Sigmoid colon (tissue), 7 donors: ENCODE measurements at places on chromosomes 7 and 10. TPM values are rescaled to one million over a fixed set of nuclear protein-coding genes. Genes with fewer than 3 reads are reported as not detected.

DNA sequence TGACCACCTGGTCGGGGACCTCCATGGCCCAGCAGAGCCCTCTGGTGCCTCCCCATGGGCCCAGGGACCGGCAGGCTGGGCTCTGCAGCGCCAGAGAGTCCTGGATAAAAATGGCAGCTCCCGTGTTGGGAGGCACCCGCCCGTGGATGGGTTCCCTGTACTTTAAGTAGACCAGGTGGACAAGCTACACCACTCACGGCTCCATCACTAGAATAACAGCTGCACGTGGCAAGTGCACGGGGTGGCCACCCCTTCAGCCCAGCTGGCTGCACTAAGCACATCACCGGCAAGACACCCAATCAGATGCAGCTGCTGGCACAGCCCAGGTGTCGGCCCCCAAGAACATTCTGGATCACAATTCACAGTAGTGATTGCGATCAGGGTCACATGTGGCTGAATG lies 69.8 kb downstream of the DIP2C start:
- no peaks in the 10 kb centered on the region for H3K27me3 ChIP-seq
- H3K4me1 ChIP-seq: no peaks in the 10 kb centered on the region
- no peak overlapping the region for H3K4me3 ChIP-seq
- H3K27ac ChIP-seq: peak overlapping the region; percentile 88
- DNase-seq: no peak
- no peaks in the 10 kb centered on the region for H3K36me3 ChIP-seq

Gene CABCOCO1
- total RNA-seq: 1.7 TPM

- H3K27me3 ChIP-seq: peaks cover 49% of the 10 kb centered on the region
- no peak overlapping the region for H3K4me3 ChIP-seq
- peaks cover 31% of the 10 kb centered on the region for H3K4me1 ChIP-seq
- no peak overlapping the region for H3K27ac ChIP-seq
- H3K36me3 ChIP-seq: no peaks in the 10 kb centered on the region
- DNase-seq: peak; percentile 40
Observed at GRCh38 chr7:128912281-128912680, 1.8 kb upstream of the KCP start.

DNA sequence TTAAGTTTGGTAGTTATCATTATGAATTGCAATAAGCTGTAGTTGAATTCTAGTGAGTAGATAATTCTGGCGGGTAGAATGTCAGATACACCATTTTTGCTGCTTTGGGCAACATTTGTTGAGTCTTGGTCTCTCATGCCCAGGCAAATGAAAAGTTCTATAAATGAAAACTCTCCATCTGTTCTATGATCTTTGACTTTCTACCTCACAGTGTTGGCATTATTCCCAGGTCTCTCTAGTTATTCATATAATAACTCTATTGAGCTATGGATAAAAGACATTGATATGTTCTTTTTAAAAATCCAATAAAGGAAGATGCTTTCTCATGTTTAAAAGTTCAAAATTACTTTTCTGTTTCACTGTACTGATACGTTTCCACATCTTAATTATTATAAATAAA lies 415.3 kb upstream of the SEMA3D start:
- H3K4me1 ChIP-seq: no peaks in the 10 kb centered on the region
- no peaks in the 10 kb centered on the region for H3K36me3 ChIP-seq
- no peaks in the 10 kb centered on the region for H3K27me3 ChIP-seq
- no peak overlapping the region for H3K4me3 ChIP-seq

Gene PSD
- total RNA-seq: 449 TPM

- no peak overlapping the region for H3K27ac ChIP-seq
- no peak for DNase-seq
- H3K4me3 ChIP-seq: no peak overlapping the region
- no peaks in the 10 kb centered on the region for H3K27me3 ChIP-seq
- no peaks in the 10 kb centered on the region for H3K36me3 ChIP-seq
Observed at GRCh38 chr7:7438851-7439250, 96.8 kb downstream of the COL28A1 start.

DNA sequence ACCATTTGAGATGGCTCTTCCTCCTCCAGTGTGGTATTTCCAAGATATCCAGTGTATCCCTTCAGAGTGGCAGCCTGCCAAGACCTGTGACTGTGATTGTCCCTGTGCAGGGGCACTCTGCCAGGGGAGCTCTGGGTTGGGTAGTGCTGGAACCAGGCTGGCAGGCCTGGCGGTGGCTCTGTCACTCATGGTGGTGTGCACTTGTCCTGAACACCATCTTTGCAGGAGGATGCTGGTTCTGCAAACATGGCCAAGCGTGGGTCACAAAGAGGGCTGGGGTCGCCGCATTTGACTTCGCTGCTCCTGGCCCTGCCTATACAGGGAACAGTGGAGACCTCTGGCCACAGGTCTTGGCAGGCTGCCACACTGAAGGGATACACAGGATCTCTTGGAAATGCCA lies 205.2 kb downstream of the PRPF18 start:
- DNase-seq: no peak
- no peaks in the 10 kb centered on the region for H3K36me3 ChIP-seq
- peaks cover 25% of the 10 kb centered on the region for H3K4me1 ChIP-seq
- H3K27me3 ChIP-seq: no peaks in the 10 kb centered on the region
- H3K4me3 ChIP-seq: no peak overlapping the region

Gene ATOH7
- 0.71 TPM for total RNA-seq

- H3K36me3 ChIP-seq: no peaks in the 10 kb centered on the region
- no peaks in the 10 kb centered on the region for H3K27me3 ChIP-seq
- DNase-seq: no peak
Observed at GRCh38 chr7:50227726-50228125, 76.8 kb upstream of the IKZF1 start.

Gene PPP1R3C
- total RNA-seq: 34.9 TPM

Gene IKZF1
- total RNA-seq: 5.5 TPM

Gene SAMD9
- total RNA-seq: 7.5 TPM

Gene AGR2
- total RNA-seq: not detected

DNA sequence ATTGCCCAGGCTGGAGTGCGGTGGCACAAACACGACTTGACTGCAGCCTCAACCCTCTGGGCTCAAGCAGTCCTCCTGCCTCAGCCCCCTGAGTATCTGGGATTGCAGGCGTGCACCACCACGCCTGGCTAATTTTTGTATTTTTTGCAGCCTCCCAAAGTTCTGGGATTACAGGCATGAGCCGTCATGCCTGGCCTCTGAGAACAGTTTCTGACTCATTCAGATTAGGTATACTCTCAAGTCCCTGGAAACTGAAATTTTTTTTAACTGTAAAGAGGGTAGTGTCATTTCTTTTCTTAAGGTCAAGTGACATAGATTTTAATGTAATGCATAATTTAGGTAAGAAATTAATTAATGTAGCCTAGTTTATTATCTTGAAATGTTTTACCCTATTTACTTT lies 104.7 kb downstream of the SEPTIN7 start:
- DNase-seq: no peak
- H3K27me3 ChIP-seq: no peaks in the 10 kb centered on the region
- H3K4me3 ChIP-seq: no peak overlapping the region

GRCh38 chr7:104980440-104980839 lies 33.6 kb upstream of the KMT2E start:
- DNase-seq: no peak
- no peaks in the 10 kb centered on the region for H3K36me3 ChIP-seq
- H3K4me1 ChIP-seq: peaks cover 74% of the 10 kb centered on the region

Gene CALHM1
- total RNA-seq: not detected

DNA sequence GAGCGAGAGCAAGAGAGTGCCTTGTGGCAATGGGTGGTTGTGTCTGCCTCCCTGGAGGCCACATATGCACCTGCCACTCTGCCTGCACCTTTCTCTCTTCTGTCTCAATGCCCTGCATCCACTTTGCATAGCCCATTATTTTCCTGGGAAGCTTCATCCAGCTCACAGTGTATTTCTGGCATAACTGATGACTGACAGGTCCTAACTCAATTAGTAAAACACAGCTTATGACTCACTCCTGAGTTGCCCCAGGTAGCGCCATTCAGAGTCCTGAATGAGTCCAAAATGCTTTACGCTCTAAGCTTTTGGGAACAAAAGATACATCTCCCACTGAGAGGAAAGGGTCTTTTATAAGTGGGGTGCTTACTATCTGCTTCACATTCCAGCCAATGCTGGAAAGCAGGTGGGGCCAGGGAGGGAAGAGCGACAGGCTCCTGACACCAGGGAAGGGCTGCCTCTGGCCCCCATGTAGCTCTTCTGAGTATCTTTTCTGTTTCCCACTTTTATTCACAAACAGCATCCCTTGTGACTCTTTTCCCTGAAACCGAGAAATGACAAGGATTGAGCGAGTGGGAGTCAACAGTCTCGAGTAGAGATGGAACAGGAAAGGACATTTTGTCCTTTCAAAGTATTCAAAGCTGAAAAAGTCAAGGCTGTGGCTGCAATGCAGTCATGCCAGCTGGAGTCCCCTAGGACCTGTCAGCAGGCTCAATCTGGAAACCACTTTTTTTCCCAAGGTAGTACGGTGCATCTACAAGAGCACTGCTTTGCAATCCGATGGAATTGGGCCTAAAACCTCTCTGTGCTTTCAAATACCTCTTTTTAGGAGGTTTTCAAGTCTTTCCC lies 479.3 kb upstream of the PODXL start:
- DNase-seq: no peak
- H3K36me3 ChIP-seq: no peaks in the 10 kb centered on the region
- no peaks in the 10 kb centered on the region for H3K27me3 ChIP-seq
- H3K4me3 ChIP-seq: no peak overlapping the region

GRCh38 chr7:30650421-30650808 lies 31.8 kb downstream of the CRHR2 start:
- H3K36me3 ChIP-seq: no peaks in the 10 kb centered on the region
- no peak overlapping the region for H3K4me3 ChIP-seq
- no peaks in the 10 kb centered on the region for H3K4me1 ChIP-seq
- H3K27me3 ChIP-seq: no peaks in the 10 kb centered on the region

Gene LIPN
- 1.4 TPM for total RNA-seq

Gene ASB13
- total RNA-seq: 13.2 TPM

DNA sequence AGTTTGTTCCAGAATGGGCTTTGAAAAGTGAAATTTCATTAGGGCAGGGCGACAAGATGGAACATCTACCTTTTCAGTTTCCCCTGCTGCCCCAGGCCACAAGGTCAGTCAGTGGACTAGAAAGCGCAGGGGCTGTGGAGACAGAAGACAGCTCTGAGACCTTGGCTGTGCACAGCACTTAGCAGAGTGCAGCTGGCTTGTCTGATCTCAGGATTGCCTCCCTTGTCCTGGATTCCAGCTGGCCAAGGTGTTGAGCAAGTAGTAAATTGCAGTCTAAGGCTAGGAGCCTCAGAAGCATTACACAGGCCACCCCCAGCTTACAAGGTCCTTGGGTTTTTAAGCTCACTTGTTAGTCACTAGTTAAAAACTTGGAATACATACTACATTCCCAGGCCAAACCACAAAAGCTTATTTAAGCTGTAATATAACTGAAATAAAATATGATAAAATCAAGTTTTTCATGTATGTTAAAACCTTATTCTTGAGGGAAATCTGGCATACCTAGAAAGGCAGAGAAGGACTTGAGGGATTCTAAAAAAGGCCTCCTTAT lies 67.3 kb upstream of the NPY start:
- H3K4me1 ChIP-seq: no peaks in the 10 kb centered on the region
- no peak for DNase-seq
- no peaks in the 10 kb centered on the region for H3K27me3 ChIP-seq

DNA sequence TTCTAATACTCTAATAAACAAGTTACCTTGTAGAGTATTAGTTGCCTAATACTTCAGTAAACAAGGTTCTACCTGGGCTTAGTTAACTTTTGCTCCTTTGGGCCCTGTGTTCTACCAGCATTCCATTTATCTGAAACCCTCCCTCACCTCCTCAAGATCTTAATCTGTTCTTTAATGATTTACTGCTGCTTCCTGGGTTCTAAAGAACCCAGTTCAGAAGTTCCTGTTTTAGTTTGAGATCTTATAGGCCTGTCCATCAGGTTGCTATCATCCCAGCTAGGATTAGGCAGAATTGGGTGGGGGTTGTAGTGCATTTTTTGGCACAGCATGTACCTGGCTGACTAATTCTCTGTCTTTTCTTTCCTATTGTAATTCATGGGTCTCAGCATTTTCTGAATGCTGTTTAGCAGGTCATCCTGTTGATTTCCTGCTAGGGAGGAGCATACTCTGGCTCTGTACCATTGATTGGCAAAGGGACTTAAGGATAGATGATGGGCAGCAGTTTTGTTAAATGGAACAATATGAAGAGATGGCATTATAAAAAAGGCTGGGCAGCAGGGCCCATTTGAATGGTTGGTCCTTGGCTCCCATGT lies 53.7 kb upstream of the TMEM248 start:
- H3K4me1 ChIP-seq: no peaks in the 10 kb centered on the region
- H3K4me3 ChIP-seq: no peak overlapping the region
- no peak overlapping the region for H3K27ac ChIP-seq
- no peak for DNase-seq

DNA sequence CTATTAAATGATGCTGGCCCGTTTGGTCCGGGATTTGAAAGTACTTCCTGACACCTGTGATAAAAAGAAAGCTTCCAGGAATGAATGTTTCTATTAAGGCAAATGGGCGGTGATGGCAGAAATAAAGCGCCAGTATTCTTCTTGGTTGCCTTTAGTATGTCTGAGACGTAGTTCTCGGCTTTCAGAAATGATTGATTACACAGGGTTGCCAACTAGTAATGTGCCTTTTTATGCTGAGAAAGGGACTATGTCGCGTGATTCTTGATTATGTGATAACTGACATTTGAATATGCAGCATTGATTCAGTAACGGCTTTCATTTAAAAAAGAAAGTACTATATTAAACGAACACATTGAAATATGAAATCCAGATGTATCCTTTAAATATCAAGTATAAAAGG lies 13.9 kb downstream of the ZRANB1 start:
- H3K27me3 ChIP-seq: no peaks in the 10 kb centered on the region
- H3K4me3 ChIP-seq: peak overlapping the region; percentile 4
- DNase-seq: no peak
- H3K27ac ChIP-seq: no peak overlapping the region
- H3K4me1 ChIP-seq: peaks cover 38% of the 10 kb centered on the region
- no peaks in the 10 kb centered on the region for H3K36me3 ChIP-seq

Gene SFRP4
- 1.4 TPM for total RNA-seq

- no peaks in the 10 kb centered on the region for H3K4me1 ChIP-seq
- peak; percentile 48 for DNase-seq
- H3K27me3 ChIP-seq: peaks cover 18% of the 10 kb centered on the region
Observed at GRCh38 chr10:133141144-133141957, 18.7 kb upstream of the KNDC1 start.

DNA sequence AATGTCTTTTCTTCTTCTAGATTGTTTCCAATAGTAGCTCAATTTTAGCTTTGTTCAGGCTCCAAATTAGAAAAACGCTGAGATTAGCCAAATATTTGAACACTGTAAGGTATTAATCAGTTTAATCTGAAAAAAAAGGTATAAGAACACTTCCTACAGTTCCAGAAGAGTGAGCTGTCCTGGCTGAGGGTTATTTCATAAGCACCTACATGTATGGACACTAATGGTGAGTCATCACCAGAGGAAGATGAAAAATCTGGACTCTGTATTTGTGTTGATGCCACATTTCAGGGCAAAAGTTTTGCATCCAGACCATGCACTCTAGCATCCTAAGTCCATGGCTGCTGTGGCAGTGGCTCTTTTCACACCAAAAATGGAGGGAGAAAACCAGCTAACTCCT lies 189.5 kb downstream of the ANKRD30A start:
- H3K27ac ChIP-seq: no peak overlapping the region
- H3K36me3 ChIP-seq: no peaks in the 10 kb centered on the region
- H3K4me1 ChIP-seq: no peaks in the 10 kb centered on the region
- no peak for DNase-seq
- H3K27me3 ChIP-seq: no peaks in the 10 kb centered on the region
